ENCODE measurements at places on chromosomes 4 and X.

- no peak overlapping the region for H3K27ac ChIP-seq
- DNase-seq = no peak
- H3K4me3 ChIP-seq = no peak overlapping the region
- H3K4me1 ChIP-seq = no peaks in the 10 kb centered on the region
- no peaks in the 10 kb centered on the region for H3K27me3 ChIP-seq
- no peaks in the 10 kb centered on the region for H3K36me3 ChIP-seq
Measured at GRCh38 chr4:185318679-185319078, 77.0 kb downstream of the LRP2BP start.

DNA sequence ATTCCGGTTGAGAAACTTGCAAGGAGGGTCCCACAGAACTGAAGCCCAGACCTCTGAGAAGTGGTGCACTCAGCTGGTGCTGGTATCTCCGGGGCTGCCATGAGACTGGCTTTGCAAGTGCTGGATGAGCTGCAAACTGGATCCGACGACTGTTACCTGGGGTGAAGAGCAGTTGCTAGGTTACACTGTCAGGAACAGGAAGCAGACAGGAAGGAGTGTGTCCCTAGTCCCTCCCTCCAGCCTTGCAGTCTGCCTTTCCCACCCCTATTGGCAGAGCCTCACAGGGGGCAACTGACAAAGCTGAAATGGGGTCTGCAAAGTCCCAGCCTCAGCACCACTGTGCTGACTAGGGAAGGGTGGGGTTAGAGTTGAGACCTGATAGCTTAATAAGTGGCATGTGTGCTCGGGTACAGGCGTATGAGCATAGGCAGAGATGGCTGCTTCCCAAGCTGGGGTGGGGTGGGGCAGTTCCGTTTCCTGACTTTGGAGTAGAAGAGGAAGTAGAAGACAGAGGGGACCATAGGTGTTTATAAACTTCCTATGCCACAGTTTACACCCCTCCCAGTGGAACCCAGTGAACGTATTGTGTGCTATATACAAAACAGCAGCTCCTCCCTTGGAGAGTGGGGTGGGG lies 18.0 kb downstream of the PPEF1 start:
- no peak overlapping the region for H3K4me3 ChIP-seq
- no peak for DNase-seq
- no peaks in the 10 kb centered on the region for H3K4me1 ChIP-seq
- H3K36me3 ChIP-seq = no peaks in the 10 kb centered on the region

DNA sequence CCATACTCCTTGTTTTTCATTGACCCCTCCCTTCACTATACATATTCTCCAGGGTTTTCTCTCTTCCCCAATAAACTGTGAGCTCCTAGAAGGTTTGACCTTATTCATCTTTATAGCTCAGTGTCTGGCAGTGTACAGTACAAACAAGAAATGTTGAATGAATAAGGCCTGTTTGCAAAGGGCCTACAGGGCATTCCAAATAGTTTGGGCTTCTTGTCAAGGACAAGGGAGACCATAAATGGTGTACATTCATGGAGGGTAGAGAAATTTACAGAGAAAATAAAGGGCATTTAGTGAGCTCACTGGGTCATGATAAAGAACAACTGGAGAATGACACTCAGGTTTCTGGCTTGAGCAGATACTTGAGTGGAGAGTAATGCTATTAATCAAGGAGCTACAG lies 47.5 kb upstream of the EIF1AX start:
- H3K4me1 ChIP-seq = no peaks in the 10 kb centered on the region
- no peak overlapping the region for H3K4me3 ChIP-seq
- DNase-seq = no peak
- H3K27ac ChIP-seq = no peak overlapping the region
- H3K27me3 ChIP-seq = no peaks in the 10 kb centered on the region

DNA sequence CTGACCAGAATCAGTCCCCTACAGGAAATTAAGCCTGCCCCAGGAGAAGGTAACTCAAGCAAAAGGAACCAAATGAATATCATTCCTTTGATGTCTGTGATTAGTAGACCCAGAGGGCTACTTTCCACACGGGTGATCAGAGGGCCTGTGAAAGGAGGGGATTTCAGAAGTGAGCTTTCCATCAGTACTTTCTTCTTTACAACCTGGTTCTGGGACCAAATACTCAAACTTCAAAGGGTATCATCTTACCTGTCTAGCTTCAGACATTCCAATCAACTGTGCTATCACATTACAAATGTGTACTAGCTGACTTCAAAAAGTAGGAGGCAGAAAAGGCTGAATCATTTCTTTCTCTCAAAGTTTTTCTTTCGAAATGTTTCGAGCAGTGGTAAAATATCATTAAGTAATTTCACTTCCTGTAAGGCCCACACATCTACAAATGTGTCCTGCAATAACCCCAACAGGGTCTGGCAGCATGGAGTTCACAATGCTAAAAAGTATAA lies 23.9 kb downstream of the ACSL4 start:
- DNase-seq = no peak
- H3K27ac ChIP-seq = peak overlapping the region; percentile 39
- H3K36me3 ChIP-seq = no peaks in the 10 kb centered on the region
- no peaks in the 10 kb centered on the region for H3K27me3 ChIP-seq
- H3K4me3 ChIP-seq = no peak overlapping the region
